ENCODE measurements at places on chromosomes 1 and 21.

- DNase-seq: no peak
Measured at GRCh38 chr1:174768949-174769348, 230.8 kb upstream of the CACYBP start.

DNA sequence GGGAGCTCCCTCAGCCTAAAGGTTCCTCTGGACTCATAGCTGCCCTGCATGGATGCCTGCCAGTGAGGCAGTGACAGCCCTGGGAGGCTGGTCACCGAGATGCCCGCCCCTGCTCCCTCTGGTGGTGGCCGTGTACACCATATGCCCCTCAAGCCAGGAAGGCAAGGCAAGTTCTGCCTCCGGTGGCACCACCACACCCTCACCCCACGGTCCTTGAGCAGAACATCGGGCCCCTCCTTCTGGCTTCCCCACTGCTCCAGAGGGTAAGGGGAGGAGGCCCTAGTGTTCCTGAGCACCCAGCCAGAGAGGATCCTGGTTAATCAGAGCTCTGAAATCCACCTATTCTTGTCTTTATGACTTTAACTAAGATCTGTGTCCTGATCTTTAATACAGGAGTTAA, 1.5 kb upstream of the S100A14 start:
- DNase-seq: no peak

GRCh38 chr1:42845866-42846256, 552 bp upstream of the ZNF691 start:
- DNase-seq: no peak

DNA sequence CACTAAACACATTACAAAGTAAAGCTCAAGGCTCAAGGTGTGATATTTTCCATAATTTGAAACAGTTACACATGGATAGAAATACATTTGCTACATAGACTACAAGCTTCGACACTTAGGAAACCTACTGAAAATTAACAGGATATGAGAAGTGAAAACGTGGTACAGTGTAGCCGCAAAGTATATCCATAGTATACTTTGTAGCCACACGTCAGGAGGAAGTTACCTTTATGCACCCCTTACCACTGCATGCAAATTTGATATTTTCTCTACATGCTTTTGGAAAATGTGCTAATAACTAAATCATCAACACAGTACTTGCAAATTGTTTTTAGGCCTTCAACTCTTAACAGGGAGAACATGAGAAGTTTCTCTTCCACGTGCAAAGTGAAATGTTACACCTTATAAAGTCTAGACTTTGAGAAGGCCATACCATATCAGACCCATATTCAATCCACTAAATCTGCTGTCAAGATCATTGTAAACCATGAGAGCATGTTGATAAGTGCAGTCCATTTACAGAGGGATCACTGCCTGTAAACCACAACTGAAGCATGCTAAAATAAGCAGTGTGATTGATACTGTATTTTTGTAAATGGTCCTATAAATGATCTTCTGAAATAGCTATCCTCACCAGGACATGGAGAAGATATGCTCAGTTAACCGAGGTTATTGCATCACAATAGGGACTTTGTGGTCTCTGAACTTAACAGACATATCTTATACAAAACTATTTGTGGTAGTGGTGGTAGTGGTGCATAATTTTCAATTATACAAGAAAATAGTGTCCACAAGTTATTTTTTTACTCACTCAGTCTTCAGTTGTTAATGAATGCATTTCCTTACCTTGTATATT, 64.7 kb downstream of the VAV3 start:
- no peak for DNase-seq

GRCh38 chr1:57623039-57623790, 199.4 kb upstream of the DAB1 start:
- peak; percentile 87 for DNase-seq

- DNase-seq: no peak
Measured at GRCh38 chr21:45791562-45792418, 148.3 kb downstream of the PCBP3 start.

DNA sequence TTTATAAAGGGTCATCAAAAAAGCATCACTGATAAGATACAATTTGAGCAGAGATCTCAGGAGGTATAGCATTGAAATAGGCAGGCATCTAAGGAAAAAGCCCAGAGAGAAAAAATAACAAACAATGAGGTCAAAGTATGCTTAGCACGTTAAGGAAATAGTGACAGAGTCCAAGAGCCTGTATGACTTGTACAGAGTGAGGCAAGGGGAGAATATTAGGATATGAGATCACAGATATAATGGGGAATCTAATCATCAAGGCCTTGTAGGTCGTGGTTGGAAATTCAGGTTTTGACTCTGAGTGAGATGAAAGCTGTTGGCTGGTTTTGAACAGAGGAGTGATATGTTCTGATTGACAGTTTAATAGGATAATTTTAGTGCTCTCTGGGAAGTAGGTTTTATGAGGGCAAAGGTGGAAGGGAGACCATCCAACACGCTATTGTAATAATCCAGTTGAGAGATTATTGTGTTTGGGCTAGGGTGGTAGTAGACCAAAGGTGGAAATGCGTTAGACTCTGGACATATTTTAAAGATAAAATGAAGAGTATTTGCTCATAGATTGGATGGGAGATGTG, 644.6 kb upstream of the TMPRSS15 start:
- DNase-seq: no peak

Data from NCI-H1694 (cell line).